CD4-positive, alpha-beta T cell treated with Interleukin-17A for 1 hour (primary cell): ENCODE measurements at places on chromosomes 12 and 14.

- no peak for DNase-seq
These were observed 240.0 kb downstream of the BMP4 start for GRCh38 chr14:53716578-53716977.

- no peak for DNase-seq
These were observed 1.6 kb downstream of the KMT2D start for GRCh38 chr12:49059045-49059298.

DNA sequence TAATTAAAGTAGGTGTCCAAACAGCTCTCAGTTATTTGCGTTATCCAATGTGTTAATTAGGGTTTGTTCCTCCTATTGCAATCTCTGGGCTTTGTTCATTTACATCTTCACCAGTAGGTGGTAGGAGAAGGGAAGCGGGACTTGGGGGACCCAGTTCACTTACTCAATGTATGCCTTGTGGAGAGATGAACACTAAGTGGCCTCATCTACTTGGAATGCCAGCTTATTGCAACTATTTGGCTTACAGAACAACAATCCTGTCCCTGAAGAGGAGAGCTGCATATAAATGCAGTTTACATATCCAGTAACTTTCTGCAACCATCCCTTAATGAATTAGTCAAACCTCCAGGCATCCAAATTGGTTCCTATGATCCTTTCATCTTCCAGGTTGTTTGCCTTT lies 417.1 kb upstream of the CCDC196 start:
- no peak for DNase-seq

- no peak for DNase-seq
These were observed 262.6 kb upstream of the SFSWAP start for GRCh38 chr12:131448254-131448795.

DNA sequence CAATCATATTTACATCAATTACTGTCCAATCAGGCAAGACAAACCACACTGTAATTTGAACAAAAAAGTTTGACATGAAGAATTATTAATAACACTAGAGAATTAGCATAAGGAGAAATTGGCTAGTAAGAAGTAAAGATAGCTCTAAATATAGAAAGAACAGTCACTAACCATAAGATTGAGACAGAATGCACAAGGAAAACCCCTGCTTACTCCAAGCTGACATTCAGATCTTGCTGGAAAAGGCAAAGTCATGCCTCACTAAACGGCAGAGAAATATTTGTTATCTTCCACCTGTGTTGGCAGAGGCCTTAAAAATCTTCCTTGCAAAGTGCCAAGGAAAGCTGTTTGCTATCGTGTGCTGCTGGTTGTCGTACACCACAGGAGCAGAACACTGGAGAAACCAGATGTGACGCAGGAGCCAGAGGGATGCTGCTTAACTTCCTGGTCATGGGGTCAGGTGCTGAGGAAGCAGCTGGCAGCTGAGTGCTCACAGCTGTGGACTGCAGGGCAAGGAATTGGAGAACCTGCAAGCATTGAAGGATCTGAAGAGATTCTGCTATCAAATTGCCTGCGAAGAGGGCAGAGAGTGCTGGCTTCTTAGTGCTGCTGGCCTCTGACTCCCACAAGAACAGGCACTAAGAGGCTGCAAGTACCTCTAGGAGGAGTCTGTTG lies 1323.3 kb downstream of the LRFN5 start:
- DNase-seq, result no peak
